ENCODE measurements at places on chromosomes 4 and X.

GRCh38 chr4:1819284-1819683 is 26.2 kb downstream of the FGFR3 start:
- DNase-seq, result no peak

DNA sequence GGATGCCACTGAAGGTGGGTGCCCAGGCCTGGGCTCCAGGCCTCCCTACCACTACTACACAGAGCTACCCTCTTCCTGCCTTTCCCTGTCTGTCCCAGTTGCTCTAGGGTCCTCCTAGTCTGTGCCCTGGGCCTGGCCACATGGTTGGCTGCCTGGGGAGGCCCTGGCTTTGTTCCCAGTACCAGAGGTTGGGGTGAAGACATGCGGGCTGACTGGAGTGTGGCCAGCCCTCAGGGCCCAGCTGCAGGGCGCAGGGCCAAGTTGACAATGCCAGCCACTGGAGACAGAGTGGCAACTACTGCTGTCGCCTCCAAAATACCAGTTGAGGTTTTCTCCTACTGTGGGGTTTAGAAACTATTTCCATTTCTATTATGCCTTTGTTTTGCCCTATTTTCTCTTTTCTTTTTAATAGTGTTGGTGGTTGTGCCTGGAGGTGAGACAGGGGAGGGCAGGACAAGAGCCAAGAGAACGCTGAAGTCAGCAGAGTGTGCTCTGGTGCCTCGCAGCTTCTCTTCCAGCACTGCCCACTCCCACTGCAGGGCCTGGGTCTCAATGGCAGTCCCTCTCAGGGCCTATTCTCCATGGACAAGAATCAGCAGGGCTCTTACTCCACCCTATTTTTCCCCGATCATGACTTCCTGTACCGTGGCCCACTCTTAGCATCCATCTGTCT is 32.2 kb upstream of the XPNPEP2 start:
- no peak for DNase-seq

GRCh38 chr4:113586072-113586471 is 175.5 kb downstream of the CAMK2D start:
- no peak for DNase-seq

DNA sequence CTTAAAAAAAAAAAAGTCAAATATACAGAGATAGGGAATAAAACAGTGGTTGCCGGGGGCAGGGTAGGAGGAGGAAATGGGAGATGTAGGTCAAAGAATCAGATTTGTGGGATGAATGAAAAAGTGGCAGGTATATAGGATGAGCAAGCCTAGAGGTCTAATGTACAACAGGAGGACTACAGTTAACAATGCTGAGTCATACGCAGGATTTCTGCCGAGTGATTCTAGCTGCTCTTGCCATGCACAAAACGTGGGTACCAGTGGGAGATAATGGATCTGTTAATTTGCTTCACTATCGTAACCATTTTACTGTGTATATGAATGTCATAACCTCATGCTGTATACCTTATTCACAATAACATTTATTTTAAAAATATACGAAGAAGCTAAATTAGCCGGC is 10.7 kb upstream of the MTNR1A start:
- DNase-seq, result no peak

DNA sequence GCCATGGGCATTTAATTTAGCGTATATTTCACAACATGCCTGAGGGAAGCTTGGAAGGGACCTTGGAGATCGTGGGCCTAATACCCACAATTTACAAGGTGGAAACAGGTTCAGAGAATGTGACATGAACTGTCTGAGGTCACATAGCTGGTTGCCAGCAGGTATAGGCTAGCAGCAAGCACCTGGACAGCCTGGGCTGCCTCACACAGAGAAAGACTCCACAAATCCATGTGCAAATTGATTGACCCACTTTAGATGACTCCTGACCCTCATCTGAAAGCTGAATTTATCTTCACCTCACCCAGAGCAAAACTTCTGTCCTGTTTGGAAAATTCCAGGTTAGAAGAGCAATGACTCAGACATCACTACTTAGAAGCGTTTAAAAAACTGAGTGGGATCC is 5.8 kb downstream of the PTTG2 start:
- no peak for DNase-seq

DNA sequence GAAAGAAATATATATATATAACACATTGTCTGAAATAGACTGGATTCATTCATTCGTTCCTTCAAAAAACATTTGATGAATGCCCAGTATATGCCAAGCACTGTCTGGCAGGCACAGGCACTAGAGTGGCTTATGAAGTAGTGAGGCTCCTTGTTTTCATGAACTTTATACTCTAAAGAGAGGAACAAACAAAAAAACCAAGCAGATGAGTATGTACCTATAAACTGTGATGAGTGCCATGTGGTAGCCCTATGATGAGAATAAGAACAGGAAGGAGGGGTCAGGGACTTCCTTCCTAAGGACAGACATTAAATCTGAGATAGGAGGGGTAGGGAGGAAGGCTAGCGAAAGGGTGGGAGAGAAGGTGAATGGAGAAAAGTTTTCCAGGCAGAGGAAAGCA is 19.5 kb upstream of the PDGFRA start:
- no peak for DNase-seq

DNA sequence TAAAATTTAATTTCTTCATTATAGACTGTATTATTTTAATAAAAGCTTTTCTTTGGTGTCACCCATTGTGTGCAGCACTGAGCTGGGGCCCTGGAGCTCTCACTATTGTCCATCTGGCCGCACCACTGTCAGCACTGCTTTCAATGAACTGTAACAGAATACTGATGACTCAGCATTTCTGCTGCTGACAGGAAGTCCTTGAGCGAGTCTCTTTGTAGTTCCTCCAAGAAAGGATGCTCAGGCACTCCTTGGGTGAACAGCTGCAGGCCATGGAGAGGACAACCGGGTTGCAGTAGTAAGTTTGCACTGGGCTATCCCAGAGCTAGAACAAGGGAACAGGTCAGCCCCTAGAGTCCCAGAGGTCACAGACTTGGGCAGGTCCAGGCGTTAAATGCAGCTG is 81.6 kb downstream of the SORBS2 start:
- DNase-seq, result no peak

GRCh38 chrX:139204898-139205667 is 325.5 kb upstream of the F9 start:
- DNase-seq, result no peak

All from fibroblast of skin of left biceps (primary cell).